ENCODE measurements at places on chromosomes 3 and 15.

DNA sequence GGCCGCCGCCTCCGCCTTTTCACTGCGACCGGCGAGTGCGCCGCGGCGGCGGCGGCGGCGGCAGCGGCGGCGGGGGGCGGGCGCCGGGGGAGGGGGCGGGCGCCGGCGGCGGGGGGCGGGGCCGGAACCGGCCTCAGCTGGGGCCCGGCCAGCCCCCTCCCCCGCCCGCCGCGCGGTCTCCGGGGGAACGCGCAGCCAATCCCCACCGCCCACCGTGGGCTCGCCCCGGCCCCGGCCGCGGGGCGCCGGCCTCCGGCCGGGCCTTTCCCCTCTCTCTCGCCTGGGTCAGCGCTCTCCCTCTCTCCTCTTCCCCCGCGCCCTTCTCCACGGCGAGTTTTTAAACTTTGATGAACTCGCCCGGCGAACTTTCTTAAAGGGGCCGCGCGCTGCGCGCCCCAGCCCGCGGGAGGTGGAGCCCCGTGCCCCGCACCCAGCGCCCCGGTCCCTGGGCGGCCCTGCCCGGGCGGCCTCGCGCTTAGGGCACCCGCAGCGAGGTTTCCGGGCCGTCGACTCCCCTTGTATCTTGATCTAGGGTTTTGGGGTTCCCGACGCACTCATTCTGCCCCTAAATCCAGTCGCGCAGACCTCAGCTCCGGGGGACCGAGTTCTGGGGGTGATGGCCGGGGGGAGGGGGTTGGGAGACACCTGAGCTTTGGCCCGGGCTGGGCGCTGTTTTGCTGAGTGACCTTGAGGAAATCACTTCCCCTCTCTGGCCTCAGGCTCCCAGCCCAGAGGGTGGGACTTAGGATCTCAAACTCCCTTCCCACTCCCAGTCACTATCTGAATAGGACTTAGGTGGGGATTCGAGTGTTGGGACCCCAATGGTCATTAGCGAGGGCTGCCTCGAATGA is at the start of gene RBPMS2:
RBPMS2 (minus strand) TSS at position 39 of the 851 bp plus-strand sequence. CDS start 270 bp downstream, outside the sequence.
- DNase-seq = no peak

DNA sequence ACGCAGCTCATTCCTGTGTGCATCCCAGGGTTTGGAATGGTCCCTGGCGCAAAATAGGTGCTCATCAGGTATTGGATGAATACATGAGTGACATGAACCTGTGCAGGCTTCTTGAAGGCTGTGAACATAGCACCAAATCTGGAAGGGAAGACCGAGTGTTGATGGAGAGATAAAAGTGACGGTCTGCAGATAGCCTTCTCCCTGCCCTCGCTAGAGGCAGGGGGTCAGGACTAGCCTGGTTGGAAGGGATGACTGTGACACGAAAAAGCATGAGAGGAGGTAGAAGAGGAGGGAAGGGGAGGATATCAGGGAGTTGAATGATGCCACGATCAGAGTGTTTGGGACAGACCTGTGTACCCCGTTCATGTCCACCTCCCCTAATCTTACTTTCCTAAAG is 267.1 kb downstream of the XXYLT1 start:
- no peak for DNase-seq

DNA sequence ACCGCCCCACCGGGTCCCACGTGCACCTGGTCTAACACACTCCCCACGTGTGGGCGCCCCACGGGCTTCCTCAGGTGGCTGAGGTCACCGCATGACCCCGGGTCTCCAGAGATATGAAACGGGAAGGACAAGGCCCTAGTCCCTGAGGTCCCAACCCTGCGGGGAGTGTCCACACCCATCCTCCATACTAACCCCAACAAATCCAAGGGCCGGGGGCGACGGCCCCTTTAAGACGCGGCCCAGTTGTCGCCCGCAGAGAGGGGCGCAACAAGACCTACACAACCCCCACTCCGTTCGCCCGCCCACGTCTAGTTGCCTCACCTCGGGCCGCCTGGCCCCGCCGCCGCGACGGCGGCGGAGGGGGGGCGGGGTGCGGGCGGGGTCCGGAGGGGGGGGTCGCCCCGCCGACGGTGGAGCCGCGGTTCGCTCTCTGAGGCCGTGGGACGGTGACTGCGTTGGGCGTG is 396 bp downstream of the INO80 start:
- no peak for DNase-seq

DNA sequence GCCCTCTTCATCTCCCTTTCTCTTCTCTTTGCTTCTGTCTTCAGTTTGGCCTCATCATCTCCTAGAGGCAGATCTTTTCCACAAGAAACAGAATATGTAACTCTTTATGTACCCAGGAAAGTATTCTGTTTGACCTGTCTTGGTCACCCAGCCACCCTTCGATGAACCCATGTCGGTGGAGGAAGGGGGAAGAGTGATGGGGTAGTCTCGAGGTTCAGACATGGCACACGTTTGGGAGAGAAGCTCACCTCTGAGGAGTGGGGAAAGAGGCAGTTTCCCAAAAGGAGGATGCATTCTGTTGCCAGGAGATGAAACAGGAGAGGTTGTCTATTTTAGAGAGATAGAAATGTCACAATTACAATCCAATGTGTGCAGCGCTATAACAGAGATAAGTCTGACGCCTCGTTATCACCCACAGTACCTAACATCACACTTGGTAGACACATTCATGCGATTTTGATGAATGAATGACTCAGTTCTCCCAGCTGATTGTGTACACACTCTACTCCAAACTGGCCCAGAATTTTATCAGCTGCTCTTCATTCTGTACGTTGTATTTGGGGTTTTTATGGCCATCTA is 722 bp upstream of the CCDC50 start:
- DNase-seq = peak; percentile 18

- no peak for DNase-seq
Measured at GRCh38 chr15:83462953-83463433, 15.9 kb downstream of the SH3GL3 start.

DNA sequence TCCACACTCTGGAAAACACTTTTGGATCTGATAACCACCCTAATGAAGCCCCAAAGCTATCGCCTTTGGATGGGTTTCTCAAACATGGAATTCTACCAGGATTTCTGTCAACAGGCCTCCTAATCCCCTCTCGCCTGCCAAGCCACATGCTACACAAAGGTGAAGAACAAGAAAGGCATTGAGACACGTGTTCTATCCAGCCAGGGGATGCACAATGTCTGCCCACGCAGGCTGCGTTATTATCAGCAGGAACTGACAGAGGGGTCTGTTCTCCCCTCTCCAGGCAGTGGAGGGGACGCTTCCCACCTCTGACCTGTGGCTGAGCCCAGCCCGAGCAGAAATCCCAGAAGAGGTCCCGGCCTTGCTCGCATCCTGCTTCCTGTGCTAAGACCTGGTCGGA is 45.4 kb upstream of the THBS1 start:
- DNase-seq = no peak

GRCh38 chr15:100612539-100612938 is 10.2 kb downstream of the ASB7 start:
- DNase-seq = no peak

GRCh38 chr3:131645638-131646037 is 142.9 kb upstream of the MRPL3 start:
- no peak for DNase-seq

DNA sequence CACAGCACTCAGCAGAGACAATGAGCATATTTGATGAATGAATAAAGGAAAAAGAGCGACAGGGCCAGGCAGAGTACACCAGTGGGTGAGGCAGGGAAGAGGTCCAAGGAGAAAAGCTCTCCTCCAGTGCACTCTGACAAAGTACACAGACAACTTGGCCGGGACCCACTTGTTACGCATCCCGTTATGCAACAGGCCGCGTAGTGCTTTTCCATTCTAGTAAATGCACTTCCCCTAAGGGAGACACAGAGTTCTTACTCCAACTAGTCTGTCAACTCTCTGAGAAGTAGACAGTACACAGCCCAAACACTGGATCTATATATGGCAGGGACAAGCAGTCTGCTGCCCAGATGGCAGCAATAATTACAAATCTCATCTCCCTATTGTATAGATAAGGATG is 18.5 kb downstream of the LARP6 start:
- DNase-seq = no peak

DNA sequence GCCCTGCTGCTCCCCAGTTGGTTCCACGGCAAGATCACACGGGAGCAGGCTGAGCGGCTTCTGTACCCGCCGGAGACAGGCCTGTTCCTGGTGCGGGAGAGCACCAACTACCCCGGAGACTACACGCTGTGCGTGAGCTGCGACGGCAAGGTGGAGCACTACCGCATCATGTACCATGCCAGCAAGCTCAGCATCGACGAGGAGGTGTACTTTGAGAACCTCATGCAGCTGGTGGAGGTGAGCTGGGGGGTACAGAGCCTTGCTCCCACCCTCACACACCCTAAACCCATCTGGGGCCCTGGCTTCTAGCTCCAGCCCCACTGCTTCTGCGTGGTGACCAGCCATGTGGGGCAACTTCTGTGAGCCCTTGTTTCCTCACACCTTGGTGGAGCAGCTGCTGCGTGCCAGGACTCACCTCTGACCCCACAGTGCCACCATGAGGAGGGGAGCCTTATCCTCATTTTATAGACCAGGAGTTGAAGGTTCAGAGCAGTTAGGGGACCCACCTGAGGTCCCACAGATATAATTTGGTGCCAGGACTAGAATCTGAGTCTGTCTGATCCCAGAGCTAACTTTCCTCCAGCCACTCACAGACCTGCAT is 13.3 kb upstream of the LMAN1L start:
- no peak for DNase-seq

DNA sequence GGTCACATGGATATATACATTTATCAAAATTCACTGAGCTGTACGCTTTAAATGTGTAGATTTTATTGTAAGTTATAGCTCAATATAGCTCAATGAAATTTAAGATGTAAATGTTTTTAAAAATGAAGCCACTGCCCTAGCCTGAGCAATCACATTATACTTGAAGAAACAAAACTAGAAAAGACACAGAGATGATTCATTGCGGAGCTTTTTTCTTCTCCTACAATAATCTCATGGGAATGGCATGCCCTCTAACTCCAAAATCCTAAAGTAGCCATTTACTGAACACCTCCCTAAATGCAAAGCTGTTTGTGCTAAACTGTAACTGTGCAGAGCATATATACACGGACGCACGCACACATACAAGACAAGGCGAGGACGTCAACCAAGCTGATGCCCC is 84.2 kb downstream of the MYO9A start:
- no peak for DNase-seq

GRCh38 chr3:43144761-43145490 is 39.0 kb upstream of the POMGNT2 start:
- DNase-seq = no peak

- DNase-seq = no peak
Measured at GRCh38 chr3:27554706-27555105, 70.5 kb upstream of the SLC4A7 start.

DNA sequence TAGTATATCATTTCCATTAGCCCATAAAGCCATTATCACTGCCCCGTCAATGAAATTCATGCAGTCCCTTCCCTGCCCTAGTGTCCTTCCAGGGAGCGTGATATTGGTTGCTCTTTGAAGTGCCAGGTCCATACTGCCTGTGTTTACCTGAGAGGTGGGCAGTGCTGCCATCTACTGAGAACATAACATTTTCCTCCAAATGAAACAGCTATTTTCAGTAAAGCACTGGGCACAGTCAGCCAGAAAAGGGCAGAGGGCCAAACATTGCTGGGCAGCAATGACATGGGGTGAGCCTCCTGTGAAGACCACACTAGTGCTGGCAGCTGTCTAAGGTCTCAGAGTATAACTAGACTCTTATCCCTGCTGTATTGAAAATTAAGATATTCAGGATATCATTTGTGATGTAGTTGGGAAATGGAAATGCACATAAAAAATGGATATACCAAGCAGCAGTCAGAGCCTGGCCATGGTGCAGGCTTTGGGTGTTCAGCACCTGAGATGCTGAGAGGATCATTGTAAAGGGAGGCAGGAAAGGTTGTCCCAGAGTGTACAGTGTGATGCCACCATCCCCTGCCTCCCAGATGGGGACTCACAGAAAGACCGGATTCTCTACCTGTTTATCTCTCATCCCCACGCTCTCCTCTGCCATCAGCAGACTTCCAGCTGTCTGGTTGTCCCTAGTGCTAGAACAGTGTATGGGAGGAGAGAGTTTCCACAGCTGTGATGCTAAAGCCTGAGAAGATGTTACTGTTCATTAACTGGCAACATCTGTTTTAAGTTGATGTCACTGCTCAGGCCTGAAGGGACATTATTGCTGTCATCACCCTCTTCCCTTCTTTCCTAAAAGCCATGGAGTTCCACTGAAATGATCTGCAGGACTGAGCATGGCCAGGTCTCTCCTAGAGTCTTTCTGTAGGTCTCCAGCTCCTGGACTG is 108.8 kb downstream of the ARNT2 start:
- no peak for DNase-seq

GRCh38 chr3:140164922-140165590 is 230.1 kb downstream of the CLSTN2 start:
- no peak for DNase-seq

- DNase-seq = no peak
Measured at GRCh38 chr3:24520976-24521419, 26.3 kb upstream of the THRB start.

DNA sequence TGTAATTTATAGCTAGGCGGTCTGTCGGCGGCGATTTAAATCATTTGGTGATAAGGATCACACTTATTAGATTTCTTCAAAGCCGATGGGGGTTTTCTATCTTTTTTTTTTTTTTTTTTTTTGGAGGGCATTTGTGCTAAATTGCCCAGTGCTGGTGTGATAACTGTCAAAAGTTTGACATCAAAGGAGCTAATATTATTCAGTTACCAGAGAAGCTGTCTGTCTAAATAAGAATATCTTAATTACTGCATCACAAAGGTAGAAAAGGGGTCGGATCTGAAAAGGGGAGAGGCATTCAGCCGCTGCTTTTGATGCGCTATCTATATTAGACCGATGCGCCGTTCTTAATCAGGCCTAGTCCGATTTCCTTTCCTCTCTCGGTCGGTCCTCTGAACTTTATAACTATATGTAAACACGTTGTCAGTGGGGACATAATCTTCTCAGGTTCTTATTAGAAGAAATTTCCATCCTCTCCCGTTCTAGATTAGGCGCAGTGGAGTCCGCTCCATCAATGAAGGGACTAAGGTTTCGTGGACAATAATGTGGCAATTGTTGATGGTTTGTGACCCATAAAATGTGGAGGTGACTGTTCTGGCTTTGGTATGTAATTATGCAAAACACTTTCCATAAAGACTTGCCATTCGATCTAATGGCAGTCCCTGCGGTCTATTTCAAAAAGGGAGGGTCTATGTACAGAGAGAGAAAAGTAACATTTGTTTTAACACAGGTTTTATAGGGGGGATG is 31.7 kb downstream of the NR2F2 start:
- no peak for DNase-seq

Measured in NCI-H2227 treated with DMSO at 0.1 percent for 48 hours (cell line).